ENCODE measurements at places on chromosomes 2 and 18.

DNA sequence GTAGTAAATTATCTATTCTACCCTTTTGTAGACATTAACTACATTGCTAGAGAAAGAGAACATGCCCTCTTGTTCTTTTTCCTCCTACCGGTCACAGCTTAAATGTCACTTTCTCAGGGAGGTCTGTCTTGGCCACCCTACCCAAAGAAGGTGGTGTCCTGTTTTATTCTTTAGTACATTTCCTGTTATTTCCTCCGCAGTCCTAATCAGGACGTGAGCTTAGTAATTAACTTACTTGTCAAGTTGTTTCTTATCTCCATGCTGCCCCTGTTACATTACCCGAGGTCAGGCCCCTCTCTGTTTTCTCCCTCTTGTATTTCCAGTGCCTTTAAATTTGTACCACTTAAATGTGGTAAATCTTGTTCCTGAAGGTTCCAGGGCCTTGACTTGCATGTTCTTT lies 73.7 kb upstream of the RMDN2 start:
- DNase-seq: no peak

DNA sequence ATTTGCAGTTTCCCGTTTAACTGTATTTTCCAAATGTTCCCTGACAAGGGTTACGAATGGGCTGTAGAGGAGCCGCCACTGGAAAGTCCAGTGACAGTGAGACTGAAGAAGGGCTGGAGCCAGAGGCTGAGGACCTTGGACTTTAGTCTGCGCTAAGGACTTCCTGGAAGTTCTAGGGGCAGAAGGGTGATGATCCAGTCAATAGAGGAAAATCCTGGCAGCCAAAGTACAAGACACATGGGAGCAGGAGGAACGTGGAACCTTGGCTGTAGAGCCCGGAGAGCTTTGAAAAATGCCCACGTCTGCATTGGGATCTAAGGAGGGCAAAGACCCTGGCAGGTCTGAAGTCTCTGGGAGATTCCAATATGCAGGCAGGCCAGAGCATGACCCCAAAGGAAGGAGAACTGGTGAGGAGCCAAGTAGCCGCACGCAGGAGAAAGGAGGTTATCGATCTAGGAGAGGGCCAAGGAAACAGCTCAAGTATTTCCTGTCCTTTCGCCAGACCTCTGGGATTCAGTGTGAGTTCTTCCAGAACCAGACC lies 28.5 kb downstream of the MBP start:
- DNase-seq: no peak

DNA sequence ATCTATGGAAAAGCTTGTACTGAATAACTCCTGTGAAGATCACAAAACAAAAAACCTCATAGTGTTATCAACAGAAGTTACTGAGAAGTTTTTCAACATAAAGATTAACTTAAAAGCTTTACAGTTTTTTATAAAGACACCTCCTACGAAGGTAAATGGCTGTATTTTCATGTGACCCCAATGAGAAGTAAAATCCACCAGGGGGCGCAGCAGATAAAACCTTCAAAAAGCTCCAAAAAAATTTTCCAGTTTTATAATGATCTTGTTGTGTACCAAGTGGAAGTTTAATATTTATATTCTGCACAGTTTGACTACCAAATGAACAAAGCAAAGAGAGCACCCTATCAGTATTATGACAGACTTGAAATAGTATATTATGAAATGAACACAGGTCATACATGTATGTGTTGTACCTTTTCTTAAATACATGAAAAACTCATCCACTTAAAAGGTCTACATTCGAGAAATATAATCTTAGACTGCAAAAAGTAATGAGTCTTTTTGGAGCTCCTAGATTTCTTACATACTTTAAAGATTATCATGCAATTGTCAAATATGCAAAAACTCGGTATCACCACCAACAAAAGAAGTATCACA lies 38.5 kb downstream of the PNO1 start:
- peak; percentile 53 for DNase-seq

DNA sequence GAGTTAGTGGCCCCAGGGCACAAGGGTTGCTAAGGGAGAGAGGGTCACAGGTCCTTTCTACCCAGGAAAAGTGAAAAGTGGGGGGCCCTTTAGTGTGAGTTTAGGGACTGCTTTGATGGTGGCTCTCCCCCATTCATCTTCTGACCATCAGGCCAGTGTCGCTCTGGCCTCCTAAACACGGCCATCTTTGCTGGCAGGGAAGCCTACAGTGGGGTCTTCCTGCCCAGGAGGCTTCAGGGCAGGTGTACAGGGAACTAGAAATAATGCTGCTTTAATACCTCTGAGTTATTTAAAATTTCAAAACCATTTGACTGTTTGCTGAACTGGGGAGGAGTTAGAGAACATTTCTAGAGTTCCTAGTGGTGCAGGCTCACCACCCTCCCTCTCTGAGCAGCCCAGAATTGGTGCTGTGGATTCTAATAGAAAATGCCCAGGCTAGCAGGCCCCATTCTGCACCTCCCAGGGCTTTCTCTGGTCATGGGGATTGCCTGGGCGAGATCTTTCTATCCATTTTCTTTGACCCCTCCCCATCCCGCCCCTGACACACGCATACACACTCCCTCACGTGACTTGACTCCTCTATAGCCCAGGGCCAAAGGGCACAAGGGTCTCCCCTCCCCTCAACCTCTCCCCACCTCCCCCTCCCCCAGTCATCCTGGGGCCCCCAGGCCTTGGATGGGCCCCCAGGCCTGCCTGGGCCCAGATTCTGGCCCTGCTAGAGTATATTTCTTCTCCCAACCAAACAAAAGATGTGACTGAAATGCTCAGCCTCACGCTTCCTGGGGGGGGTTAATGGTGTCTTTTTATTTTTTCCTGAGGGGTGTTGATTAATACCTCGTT lies 3.1 kb downstream of the PKDCC start:
- no peak for DNase-seq

- DNase-seq: no peak
These were observed 60.9 kb downstream of the STK39 start for GRCh38 chr2:168186452-168186851.

DNA sequence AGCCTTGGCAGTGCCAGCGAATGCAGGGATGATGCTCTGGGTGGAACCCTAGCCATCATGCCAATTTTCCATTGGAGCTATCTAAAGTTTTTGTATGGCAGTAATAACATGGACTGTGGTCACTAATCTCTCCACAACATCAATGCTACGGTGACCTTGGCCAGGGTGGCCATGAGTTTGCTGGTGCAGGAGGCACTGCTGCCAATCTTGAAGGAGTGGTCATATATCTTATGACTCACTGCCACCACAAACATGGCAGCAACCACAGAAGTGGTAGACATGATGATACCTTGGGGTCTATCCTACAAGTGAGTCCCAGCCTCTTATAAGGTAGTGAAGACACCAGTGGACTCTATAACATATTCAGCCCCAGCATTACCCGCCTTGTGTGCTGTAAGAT lies 104.6 kb downstream of the EVA1A start:
- DNase-seq: no peak

DNA sequence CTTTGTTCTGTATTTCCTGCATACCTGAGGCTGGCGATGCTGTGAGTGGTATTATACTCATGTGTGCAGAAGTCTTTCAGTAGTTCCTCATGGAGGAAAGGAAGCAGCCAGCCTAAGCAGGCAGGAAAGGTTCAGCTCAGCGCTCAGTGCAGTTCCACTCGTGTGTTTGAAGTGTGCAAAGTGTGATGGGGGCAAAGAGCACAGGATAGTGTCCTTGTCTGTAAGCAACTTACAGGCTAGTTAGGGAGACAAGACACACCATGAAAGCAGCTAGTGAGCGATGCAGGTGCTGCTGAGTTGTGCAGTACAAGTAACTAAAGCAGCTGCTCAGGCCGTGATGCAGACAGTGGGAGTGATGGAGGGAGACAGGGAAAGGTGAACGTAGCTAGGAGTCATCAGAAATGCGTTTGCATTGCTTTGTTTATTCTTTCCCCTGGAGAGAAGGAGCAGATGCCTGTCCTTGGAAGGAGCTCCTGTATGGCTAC lies 146.2 kb downstream of the LDLRAD4 start:
- no peak for DNase-seq

GRCh38 chr18:24013051-24013450 lies 1.5 kb upstream of the TTC39C start:
- no peak for DNase-seq

DNA sequence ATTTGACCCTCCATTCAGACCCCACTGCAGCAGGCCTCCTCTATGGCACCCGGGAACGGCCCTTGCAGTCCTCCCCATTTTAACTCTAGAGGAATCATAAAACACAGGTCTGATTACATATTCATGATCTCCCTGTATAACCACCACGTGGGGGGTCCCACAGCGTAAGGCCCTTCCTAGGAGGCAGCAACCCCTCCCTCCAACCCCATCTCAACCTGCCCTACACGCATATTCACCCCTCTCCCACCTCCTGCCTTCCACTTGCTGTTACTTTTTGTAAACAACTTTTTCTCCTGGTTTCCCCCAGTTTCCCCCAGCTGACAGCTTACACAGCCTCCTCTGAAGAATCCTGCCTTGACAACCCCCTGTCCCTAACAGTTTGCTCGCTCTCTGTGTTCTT lies 85.1 kb upstream of the FOXI3 start:
- no peak for DNase-seq

DNA sequence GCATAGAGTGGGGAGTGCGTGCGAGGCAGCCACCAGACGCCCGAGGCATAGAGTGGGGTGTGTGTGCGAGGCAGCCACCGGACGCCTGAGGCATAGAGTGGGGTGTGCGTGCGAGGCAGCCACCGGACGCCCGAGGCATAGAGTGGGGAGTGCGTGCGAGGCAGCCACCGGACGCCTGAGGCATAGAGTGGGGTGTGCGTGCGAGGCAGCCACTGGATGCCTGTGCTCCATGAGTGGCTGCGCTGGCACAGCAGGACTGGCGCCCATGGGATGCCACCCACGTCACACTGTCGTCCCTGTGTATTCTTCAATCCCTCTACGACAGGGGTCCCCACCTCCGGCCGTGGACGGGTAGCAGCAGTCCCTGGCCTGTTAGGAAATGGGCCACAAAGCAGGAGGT lies 221.9 kb downstream of the HDAC4 start:
- no peak for DNase-seq

- no peak for DNase-seq
These were observed 38.3 kb downstream of the MRPL44 start for GRCh38 chr2:223995569-223995968.

- DNase-seq: peak; percentile 41
These were observed 13.7 kb upstream of the TET3 start for GRCh38 chr2:73970850-73971471.

DNA sequence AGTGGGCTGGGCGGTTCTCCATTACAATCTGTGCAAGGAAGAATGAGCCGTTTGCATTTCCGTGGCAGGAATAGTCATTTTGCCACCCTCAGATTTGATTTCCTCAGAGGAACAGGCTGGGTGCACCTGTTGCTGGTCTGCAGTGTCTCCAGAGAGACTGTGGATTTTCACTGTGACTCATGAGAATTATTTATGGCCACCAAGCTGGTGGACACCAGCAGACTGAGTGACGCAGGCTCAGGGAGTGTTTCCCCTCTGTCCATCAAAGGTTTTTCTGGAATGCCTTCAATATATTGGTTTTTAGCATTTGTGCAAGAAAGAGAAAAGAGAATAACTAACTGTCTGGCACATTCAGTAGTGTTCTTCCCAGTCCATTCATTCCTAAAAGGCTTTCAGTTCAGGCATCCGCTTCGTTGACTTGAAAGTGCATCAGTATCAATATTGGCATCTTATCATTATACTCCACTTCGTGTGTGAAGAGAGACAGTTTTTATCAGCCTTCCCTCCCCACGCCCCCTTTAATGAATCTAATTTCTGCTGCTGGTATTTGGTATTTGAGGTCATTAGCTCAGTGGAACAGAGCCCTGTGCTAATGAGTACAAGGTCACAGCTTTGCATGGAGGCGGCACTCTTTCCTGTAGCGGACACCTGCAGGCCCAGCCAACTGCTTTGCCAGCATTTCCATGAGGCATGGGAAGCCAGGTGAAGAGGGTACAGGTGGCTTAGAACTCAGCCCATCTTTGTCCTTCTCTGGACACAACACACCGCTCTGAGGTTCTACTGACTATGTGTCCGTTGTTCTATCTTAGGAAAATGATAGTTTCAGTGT lies 39.9 kb downstream of the PRKCE start:
- no peak for DNase-seq

- no peak for DNase-seq
These were observed 134.6 kb upstream of the SMAD2 start for GRCh38 chr18:48064978-48065600.

GRCh38 chr2:73069855-73070642 lies 1.5 kb downstream of the SFXN5 start:
- DNase-seq: no peak
